BJ (cell line): ENCODE measurements at places on chromosomes 4 and X. TPM values are rescaled to one million over a fixed set of nuclear protein-coding genes. Genes with fewer than 3 reads are reported as not detected.

MAGEA4 gene
- polyA plus RNA-seq = not detected in 2 replicates

SYTL5 gene
- 0.48 and 0.64 TPM in 2 replicates for polyA plus RNA-seq

AADAT gene
- 7.8 and 9.7 TPM in 2 replicates for polyA plus RNA-seq

MAGEB3 gene
- not detected in 2 replicates for polyA plus RNA-seq

STPG2 gene
- not detected in 2 replicates for polyA plus RNA-seq

SNCA gene
- polyA plus RNA-seq = 0.18 and 0.50 TPM in 2 replicates

CCSER1 gene
- polyA plus RNA-seq = not detected in 2 replicates

SPATA4 gene
- 0.07 and 0.17 TPM in 2 replicates for polyA plus RNA-seq

MAMLD1 gene
- 2.9 and 3.9 TPM in 2 replicates for polyA plus RNA-seq
